ENCODE measurements at places on chromosomes 4 and X.

- DNase-seq, result no peak
Measured at GRCh38 chr4:145843639-145844038, 95.0 kb downstream of the ZNF827 start.

GRCh38 chrX:47169726-47170515, 23.7 kb upstream of the UBA1 start:
- no peak for DNase-seq

GRCh38 chr4:15610855-15611254, 44.3 kb downstream of the FBXL5 start:
- no peak for DNase-seq

DNA sequence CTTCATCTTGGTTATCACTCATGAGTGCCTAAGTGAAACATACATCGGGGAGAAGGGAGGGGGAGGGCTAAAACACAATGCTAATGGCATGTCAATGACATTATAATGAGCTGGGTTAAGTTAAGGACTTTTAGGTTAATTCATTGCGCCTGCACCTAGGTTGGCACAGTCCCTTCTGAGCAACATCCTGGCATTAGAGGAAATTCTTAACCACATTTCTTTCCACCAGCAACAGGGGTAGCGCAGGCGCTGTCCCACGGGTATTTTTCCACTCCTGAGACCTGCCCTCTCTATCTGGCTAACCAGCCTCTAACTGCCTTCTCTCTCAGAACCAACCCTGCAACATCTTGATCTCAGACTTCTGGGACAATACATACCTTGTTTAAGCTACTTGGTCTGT, 39.0 kb upstream of the PROM1 start:
- DNase-seq, result no peak

- DNase-seq, result peak; percentile 27
Measured at GRCh38 chrX:17860811-17861488, at the start of gene RAI2. Gene RAI2, minus strand, starts transcription at chrX:17861298. Its CDS starts 59,288 bp downstream, at chrX:17802010.

DNA sequence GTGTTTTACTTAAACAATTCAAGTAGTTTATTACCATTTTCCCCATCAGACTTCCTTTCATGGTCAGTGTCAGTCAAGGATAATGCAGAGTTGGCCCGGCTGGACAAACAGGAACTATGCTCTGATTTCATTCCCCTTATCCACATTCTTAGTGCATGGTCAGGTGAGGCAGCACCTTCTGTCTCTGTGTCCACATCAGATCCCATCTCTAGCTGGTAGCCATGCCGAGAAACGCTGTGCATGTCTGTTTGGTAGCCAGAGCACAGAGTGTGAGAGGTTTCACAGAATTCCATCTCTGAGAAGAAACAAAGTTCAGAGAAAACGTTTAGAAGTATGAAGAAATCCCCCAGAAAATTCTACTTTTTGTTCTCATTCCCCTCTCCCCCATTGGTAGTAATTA, 423.7 kb upstream of the TEX13C start:
- no peak for DNase-seq

DNA sequence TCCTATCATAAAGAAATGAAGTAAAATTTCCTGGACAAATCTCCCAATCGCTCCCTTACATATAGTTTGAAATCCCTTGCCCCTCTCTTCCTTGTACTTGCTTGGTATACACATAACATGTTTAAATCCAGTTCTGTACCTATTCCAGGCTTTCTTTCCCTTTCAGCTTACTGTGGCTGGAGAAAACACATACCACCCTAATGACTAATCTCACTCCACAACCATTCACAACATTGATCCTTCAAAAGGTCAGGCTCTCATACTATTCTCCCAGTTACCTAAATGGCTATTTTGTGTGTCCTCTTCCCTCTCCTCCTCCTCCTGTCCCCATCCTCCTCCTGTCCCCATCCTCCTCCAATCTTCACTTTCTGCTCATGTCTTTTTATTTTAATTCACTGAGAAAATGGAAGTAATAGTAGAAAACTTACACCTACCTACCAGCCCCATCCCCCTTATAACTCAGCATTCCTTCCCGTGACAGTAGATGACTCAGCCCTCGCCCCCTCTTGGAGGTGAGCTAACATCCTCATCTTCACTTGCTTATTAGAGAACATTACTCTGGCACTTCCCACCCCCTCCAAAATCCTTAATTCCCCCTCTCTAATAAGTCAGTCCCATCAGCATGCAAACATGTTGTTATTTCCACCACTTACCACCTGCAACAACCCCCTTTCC, 77.5 kb downstream of the IL15 start:
- no peak for DNase-seq

DNA sequence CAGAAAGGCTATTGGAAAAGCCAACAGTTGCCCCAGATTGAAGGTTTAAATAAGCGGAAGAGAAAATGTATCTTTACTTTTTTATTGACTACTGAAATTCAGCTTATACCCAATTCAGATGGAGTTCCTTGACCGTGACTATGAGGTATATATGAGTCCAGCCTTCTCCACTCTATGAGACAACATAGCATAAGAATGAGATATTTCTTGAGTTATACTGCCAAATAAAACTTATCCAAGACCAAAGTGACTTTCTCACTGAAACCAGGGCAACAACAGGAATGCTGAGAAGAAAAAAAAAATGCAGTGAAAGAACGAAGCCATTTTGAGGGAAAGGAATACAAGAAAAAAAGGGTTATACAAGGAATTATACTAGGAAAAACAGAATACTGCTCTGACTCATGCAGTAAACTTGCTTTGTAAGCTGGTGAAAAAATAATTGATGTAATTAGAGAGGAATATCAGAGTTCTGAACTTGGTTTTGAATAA, 16.3 kb upstream of the PDK3 start:
- no peak for DNase-seq

DNA sequence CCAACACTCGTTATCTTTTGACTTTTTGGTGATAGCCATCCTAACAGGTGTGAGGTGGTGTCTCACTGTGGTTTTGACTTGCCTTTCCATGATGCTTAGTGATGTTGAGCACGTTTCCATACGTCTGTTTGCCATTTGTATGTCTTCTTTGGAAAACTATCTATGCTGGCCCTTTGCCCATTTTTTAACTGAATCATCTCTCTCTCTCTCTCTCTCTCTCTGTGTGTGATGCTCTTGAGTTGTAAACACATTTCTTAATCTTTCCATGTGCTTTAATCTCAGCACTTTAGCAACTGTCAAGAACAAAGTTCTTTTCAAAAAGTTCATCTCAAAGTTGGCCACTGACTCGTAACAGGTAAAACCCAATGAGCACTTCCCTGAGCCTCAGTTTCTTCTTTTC, 10.5 kb downstream of the SORBS2 start:
- DNase-seq, result no peak

GRCh38 chr4:15117270-15117946, 115.1 kb downstream of the CPEB2 start:
- no peak for DNase-seq

- no peak for DNase-seq
Measured at GRCh38 chr4:147741190-147741788, 9.4 kb downstream of the ARHGAP10 start.

- no peak for DNase-seq
Measured at GRCh38 chrX:41932885-41933284, 9.5 kb upstream of the CASK start.

DNA sequence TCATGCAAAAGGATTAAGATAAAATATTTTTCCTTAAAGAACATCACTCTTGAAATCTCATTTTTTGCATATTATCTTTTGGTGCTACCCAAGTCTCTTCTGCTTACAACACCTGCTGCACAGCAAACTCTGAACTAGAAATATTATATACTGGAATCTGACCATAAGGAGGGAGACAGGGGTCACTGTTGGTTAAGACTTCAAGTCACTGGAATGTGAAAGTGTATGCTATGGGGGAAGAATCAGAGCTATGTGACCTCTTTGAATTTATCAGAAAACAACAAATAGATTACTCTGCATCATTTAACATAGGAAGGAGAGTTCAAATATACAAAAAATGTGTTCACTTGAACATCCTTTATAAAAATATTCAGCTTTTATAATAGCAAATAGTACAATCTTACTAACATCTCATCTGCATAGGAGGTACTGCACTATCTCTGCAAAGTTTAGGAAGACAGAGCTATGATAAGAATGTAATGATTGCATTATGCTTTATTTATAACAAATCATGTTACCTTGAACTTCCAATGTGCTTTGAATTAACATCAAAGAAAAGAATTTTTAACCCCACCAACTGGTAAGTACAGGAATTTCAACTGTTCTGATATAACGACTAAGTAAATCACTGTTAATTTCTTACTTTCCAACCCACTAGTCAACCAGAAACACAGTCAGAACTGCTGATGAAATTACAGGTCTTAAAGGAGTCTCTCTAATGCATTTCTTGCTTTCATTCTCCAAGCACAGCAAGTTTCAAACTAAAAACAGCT, 69.8 kb downstream of the ZNF827 start:
- DNase-seq, result no peak

- no peak for DNase-seq
Measured at GRCh38 chr4:174284487-174284886, 776 bp downstream of the CEP44 start.

DNA sequence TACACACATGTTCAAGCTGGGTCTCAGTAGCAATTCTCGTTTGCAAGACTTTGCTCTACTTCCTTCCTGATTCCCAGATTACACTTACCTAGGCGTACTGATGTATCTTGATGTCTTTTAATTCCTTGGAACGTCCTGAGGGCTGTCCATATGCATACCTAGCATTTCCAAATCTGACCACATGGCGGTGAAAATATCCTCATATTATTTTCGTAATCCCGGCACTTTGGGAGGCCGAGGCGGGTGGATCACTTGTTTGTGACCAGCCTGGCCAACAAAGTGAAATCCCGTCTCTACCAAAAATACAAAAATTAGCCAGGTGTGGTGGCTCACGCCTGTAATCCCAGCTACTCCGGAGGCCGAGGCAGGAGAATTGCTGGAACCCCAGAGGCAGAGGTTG, 1786.3 kb upstream of the TENM3 start:
- DNase-seq, result no peak

GRCh38 chr4:22235698-22236097, 280.2 kb downstream of the ADGRA3 start:
- DNase-seq, result no peak

DNA sequence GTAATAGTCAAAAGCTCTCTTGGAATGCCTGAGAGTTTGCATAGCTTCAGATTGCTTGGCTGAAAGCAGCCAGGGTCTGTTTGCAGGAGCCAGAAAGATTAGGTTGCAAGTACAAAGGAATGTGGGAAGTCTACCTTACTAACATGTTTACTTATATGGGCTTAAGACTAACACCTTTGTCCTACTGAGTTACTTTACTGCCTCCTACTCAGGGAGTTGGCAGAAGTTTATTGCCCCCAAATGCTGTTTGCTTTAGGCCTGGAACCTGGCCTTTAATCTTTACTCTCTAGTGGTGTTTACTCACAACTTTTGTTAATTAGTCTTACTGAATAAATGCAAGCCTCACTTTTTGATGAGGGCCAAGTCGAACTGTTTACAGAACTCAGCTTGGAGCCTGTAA, 219.4 kb upstream of the ZC4H2 start:
- no peak for DNase-seq

GRCh38 chr4:177116161-177116560, 193.5 kb upstream of the NEIL3 start:
- DNase-seq, result no peak

- DNase-seq, result no peak
Measured at GRCh38 chr4:179116011-179116410, 1673.8 kb upstream of the AGA start.

- no peak for DNase-seq
Measured at GRCh38 chr4:43146198-43146597, 253.7 kb downstream of the GRXCR1 start.

GRCh38 chr4:77697860-77698590, 92.4 kb downstream of the CXCL13 start:
- no peak for DNase-seq

DNA sequence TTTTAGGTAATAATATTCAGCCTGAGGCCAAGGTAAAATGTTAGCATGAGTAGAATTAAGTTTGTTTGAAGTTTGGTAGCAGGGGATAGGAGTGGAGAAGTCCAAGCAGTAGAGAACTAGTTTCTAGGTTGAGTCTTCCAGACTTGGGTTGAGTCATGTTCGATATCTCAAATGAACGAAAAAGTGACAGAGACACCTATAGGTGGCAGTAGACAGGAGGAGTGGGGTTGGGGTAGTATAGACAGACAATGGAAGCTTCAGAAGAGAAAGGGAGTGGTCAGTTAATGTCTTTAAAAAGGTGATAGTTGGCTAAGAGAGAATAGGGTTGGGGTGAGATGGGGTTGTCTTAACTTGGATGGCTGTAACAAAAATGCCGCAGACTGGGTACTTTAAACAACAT, 58.7 kb upstream of the EMCN start:
- DNase-seq, result no peak

DNA sequence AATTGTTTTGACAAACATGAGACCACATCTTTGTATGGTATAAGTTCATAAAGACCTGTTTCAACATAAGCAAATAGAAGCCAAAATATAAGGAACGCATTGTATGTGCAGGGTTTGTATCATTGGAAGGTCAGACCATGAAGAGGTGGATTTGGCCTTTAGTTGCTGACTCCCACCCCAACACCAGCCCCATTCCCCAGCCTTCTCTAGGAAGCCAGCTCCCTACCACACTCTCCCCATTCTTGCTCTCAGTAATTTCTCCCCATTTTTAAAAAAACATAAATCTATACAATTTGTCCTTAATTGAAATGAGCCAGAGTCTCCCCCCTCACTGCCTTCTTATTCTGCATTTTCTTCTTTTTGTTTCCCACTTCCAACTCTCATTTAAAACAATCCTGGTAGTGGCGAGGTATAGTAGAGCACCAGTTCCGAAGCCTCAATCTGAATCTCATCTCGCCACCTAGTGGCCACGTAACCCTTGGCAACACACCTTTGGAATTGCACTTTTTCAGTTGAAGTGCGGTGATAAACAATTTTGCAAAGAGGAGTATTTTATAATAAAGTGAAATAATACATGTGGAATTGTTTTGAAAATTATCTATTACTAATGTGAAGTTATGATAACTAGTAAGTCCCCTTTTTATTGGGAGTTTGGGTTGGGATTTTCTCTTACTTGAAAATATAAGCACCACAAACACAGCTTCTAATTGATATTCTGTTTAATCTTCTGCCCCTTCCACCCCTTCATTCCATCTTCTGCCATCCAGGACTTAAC, 126.6 kb downstream of the ASB9 start:
- peak; percentile 57 for DNase-seq

GRCh38 chr4:168880072-168880675, 129.9 kb downstream of the CBR4 start:
- DNase-seq, result no peak

DNA sequence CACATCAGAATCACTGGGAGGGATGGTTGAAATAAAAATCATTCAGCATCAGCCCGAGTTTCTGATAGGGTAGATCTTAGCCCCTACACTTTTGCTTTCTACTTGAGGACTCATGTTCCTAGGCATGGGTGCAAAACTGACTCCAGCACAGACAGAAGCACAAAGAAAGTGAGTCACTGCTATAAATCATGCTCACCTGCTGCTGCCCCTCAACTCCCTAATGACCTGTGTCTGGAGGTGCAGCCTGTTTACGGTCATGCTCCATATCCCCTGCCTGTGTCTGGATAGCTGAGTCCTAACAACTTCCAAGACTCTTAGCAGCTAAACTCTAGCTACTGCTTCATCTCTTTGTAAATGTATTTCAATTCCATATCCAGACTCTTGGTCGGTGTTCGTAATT, 57.8 kb downstream of the ADGRA3 start:
- no peak for DNase-seq

GRCh38 chr4:115323106-115323707, 209.8 kb upstream of the NDST4 start:
- no peak for DNase-seq

- no peak for DNase-seq
Measured at GRCh38 chr4:19945501-19945900, 306.2 kb upstream of the SLIT2 start.
